ENCODE measurements at places on chromosomes 1 and 21. TPM values are rescaled to one million over a fixed set of nuclear protein-coding genes. Genes with fewer than 3 reads are reported as not detected.

Gene RHD
- not detected for total RNA-seq

Gene DR1
- 27.1 TPM for total RNA-seq

Gene PRAMEF11
- not detected for total RNA-seq

Gene GPR153
- 2.9 TPM for total RNA-seq

Gene PDIK1L
- 6.5 TPM for total RNA-seq

Gene FABP3
- total RNA-seq, result 38.0 TPM

Gene PTPRC
- under 0.01 TPM for total RNA-seq

Gene CYYR1
- total RNA-seq, result under 0.01 TPM

Gene CFAP107
- not detected for total RNA-seq

Gene OR2L13
- not detected for total RNA-seq

Measured in osteoblast (primary cell).